Stimulated activated CD4-positive, alpha-beta T cell treated with anti-CD3 and anti-CD28 coated beads, TNF-alpha, amount 100 ng/mL, for 24 hours (primary cell): ENCODE measurements at places on chromosomes 7 and 10.

GRCh38 chr7:104986628-104987259 is 27.3 kb upstream of the KMT2E start:
- DNase-seq: no peak

DNA sequence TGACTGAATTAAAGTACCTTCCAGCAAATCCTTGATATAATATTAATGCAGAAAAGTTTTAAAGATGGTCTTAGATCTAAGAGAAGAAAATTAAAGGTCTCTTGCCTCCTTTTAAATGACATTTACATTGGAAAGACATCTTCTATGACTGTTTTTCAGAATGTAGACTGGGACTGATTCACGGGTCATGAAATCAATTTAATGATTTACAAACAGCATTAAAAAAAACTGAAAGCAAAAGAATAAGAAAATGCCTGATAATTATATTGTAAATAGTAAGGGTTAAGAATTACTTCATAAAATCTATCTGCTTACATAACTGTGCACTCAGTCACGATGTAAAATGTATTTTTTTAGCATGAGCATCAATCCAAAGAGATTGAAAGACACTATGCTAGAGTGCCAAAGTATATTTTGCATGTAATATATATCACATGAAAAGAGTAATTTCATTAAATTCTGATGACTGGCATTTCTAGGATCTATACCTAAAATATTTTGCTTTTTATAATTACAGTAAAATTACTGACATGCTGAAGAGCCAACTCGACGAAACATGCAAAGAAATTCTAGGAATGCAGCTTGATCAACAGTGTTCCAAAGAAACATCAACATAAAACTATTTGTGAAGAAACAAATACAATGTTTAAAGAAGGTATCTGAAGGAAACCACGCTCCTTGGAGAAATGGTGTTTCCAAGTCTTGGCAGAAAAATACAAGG is 35.1 kb downstream of the RTKN2 start:
- DNase-seq: no peak

- DNase-seq: no peak
Observed at GRCh38 chr10:32167450-32167849, 111.2 kb upstream of the KIF5B start.

DNA sequence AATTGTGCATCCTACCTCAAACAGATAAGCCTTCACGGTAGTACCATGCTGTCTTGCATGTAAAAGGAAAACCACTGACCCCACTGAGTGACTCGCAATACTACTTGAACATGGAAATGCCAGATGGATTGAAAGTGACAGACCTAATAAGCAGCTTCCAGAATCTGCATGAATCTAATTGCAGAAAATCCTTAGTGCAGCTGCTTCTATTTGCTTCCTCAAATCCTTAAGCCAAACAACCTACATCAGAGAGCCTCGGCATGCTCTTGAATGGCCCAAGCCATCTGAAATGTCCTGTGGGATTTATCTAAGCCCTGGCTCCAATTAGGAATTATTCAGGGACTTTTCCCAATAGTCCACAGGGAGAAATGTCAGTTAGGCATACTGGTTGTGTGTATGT is 509.5 kb upstream of the CELF2 start:
- no peak for DNase-seq

DNA sequence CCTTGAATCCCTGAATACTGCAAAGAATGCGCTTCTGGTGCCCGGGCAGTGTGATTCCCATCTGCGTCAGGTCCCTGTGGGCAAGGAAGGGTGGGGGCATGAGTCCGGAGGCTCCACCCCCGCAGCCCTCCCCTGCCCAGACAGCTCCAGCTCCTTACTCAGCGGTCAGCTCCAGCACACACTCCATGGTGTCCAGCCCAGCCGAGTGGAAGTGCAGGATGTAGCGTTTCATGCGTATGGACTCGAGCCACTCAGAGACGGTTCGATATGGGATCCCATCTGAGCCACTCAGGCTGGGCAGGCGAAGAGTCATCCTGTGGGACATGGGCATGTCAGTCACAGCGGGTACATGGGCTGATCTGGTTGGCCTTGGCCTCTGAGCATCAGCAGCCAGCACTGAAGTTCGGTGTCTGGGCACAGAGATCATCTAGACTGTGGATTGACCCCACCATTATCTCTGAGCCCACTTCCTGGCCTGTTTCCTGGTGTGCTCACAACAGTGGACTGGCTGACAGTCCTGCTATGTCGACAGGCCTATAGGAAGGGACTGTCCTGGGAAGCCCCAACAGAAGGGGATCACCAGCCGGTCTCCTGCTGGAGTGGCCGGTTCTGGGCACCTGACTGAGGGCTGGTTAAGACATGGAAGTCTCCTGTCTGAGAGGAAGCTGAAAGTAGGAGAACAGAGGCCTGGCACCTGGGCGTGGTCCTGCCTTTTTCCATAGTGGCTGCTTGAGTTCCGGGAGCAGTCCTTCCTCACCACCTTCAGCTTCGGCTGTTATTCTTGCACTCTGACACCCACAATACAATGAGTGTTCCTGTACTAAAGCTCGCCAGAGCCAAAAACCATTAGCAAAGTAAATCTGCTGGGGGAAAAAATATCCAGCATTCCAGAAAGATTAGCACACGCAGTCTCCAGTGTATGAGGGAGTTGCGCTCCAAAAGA is 10.6 kb downstream of the ZYX start:
- DNase-seq: no peak

DNA sequence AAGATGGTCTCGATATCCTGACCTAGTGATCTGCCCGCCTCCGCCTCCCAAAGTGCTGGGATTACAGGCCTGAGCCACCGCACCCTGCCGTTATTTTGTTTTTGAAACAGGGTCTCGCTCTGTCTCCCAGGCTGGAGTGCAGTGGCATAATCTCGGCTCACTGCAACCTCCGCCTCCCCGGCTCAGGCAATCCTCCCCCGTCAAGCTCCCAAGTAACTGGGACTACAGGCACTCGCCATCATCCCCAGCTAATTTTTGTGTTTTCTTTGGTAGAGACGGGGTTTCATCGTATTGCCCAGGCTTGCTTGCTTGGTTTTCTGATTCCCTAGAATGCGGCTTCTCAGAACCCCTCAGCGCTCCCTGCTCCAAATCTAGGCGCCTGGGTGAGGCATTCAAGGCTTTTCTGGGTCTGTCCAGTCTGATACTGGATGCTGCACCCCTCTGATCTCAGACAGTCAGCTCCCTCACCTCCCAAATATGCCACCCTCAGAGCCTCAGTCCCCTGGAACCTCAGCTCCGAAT is 1.3 kb downstream of the TFR2 start:
- no peak for DNase-seq

GRCh38 chr7:23380556-23380955 is 81.4 kb downstream of the MALSU1 start:
- DNase-seq: no peak

DNA sequence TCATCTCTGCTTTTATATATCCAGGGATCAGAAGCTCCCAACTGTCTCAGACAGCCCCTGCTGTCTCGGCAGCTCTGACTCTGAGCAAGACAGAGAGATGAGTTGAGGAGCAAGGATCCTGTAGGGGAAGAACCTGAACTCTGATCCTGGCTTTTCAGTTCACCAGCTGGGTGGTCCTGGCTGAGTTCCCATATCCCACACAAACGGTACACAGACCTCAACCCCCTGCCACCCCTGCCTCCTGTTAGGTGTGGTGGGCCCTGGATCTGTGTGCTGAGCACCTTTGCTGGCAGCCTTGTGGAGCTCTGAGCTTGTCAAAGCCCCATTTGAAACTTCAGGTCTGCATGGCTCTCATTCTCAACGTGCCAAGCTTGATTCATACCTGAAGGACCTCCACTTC is 54.3 kb upstream of the GPR26 start:
- no peak for DNase-seq

DNA sequence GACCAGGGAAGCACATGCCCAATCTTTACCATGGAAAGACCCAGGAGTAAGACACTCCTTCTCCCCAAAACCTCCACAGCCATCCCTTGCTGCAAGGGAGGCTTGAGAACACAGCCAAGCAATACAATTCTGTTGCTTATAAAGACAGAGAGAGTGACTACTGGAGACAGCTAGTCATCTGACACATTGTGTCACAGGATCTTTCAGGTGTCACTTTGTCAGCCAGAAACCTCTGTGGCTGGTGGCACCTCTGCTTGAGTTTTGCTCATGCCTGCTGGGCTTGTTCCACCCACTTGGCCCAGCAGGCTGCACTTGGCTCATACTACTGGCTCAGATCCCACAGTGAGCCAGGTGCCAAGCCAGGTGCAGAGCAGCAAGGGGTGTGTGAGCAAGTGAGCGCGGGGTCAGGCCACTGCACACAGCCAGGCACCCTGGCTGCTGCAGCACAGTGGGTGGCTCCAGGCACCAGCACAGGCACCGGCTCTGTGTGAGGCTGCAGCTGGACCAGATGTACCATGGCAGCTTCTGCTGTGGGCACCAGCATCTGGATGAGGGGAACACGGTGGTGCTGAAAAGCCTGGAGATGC is 12.4 kb upstream of the PRLHR start:
- DNase-seq: no peak

- DNase-seq: no peak
Observed at GRCh38 chr10:35412900-35413491, 76.7 kb downstream of the CCNY start.

- no peak for DNase-seq
Observed at GRCh38 chr7:18429547-18429946, 66.0 kb upstream of the HDAC9 start.

DNA sequence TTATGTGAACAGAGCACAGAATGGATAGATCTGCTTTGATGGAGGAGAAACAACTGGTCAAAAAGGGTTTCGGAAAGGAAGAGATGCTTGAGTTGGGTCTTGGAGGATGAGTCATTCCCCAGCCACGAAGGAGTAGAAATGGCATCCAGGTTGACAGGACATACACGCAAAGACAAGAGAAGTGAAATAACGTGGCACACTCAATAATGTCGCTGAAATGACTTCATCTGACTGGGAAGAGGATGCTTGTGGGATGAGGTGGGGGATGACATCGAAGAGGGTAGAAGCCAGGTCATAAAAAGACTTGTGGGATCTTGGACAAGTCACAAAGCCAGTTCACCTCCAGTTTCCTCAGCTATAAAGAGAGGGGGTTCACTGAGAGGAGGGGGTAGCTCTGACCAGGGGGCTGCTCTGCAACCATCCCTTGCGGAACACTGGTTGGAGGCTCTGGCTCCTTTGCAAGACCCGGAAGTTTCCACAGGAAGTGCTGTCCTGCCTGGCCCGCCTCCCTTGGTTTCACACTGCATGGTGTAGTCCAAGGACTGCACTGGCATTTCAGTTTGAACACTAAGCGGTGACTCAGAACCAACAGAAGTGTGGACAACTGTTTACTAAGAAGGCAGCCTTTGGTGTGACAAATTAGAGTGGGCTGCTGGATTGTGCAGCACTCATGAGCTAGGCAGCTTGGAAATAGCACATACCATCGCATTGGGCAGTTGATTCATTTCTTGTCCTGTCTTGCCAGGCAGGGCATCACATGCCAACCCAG is 189.9 kb upstream of the ADO start:
- no peak for DNase-seq

GRCh38 chr10:42623929-42624328 is 14.4 kb downstream of the ZNF33B start:
- no peak for DNase-seq

DNA sequence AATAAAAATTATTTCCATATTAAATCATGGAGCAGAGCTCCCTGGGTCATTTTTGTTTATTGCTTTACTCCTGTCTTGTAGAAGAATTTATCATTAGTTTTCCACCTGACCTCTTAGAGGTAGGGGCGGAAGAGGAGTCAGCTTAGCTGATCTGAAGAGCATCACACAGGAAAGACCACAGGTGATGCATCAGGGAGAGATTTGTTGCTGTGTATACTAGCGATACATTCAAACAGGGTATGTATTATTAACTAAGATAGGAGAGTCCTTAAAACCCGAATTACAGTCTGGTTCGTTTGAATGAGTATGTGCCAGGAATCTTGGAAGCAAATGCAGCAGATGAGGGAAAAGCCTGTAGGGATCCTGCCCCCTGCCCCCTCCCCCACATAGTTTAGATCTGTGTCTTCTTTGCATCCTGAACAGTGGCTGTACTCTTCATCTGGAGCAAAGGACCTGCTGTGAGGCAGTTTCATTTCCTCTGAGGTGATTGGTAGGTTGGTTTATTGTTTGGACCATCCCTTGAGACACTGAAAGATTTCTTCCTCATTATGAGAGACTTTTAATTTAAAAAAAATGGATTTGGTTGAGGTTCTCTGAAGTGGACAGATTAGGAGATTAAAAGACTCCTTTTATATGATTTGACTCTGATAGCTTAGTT is 177.0 kb downstream of the SND1 start:
- DNase-seq: no peak

GRCh38 chr10:93431361-93431760 is 50.8 kb downstream of the MYOF start:
- no peak for DNase-seq

DNA sequence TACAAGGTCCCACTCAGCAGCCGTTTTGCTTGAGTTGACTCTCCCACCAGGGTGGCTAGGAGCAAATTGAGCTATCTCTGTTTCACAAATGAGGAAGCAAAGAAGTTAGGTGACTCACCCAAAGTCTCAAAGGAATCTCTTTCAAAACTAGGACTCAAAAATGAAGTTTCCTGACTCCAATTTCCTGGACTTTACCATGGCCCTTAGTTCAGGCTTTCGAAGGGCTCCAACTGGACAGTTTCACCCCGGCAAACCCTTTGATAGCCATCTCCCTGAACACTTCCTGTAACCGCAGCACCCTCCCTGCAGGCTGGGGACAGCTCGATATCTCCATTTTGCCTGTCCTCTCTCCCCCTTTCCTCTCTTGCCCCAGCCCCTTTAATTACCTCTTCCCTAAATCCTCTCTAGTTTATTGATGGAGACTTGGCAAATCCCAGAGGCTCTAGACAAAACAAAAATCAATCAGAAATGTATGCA is 4.7 kb upstream of the AFAP1L2 start:
- DNase-seq: no peak

- peak; percentile 34 for DNase-seq
Observed at GRCh38 chr7:150876817-150877526, 24.7 kb downstream of the AOC1 start.

- no peak for DNase-seq
Observed at GRCh38 chr10:58311026-58311425, 23.8 kb upstream of the UBE2D1 start.

DNA sequence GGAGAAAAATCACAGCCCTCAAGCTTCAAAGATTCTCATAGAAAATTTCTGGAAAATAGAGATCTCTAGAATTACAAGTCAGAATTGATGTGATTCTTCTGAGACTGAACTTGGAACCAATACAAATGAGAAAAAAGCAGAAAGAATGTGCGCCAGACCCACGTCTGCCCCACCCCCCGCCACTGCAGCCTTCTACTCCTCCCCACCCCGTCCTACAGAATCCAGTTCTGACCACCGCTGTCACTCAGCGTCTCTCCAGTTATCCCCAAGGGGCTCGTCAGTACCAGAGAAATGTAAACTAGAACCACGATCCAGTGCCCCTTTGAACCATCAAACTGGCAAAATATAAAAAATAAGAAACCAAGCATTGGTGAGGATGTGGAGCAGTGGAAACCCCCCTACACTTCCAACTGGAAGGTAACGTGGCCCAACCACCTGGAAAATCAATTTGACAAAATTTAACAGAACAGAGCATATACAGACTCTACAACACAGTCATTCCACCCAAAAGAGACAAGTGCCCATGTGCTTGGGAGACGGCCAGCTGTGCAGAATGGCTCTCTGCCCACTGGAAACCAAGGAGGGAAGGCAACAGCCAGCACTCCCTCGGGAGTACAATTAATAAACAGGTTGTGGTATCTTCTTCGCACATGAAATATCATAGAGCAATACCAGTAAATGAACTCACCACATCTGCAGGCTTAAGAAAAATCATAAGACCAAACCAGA is 397.9 kb downstream of the TNS3 start:
- no peak for DNase-seq
